Left lung (tissue), 14 donors: ENCODE measurements at places on chromosomes 1 and 21. TPM values are rescaled to one million over a fixed set of nuclear protein-coding genes. Genes with fewer than 3 reads are reported as not detected.

- peaks cover 3% of the 10 kb centered on the region for H3K36me3 ChIP-seq
- H3K4me1 ChIP-seq = peaks cover 12% of the 10 kb centered on the region
- peak overlapping the region; percentile 97 for H3K4me3 ChIP-seq
- no peaks in the 10 kb centered on the region for H3K27me3 ChIP-seq
- no peak for DNase-seq
Observed at GRCh38 chr1:204408074-204408507, 3.5 kb downstream of the PPP1R15B start.

DNA sequence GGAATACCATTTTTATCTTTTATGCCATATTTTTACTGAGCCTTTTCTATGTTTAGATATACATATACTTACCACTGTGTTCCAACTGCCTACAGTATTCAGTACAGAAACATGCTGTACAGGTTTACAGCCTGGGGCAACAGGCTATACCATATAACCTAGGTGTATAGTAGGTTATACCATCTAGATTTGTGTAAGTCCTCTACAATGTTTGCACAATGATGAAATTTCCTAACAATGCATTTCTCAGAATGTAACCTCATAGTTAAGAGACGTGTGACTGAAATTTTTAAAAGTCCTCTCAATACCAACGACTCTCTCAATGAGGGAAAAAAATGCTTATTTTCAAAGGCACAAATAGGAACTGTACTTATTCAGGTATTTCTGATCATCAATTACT, 21.7 kb downstream of the INTS7 start:
- H3K36me3 ChIP-seq = peaks cover 20% of the 10 kb centered on the region
- no peak overlapping the region for H3K4me3 ChIP-seq
- no peak overlapping the region for H3K27ac ChIP-seq
- no peaks in the 10 kb centered on the region for H3K4me1 ChIP-seq
- H3K27me3 ChIP-seq = no peaks in the 10 kb centered on the region
- DNase-seq = peak; percentile 37

DNA sequence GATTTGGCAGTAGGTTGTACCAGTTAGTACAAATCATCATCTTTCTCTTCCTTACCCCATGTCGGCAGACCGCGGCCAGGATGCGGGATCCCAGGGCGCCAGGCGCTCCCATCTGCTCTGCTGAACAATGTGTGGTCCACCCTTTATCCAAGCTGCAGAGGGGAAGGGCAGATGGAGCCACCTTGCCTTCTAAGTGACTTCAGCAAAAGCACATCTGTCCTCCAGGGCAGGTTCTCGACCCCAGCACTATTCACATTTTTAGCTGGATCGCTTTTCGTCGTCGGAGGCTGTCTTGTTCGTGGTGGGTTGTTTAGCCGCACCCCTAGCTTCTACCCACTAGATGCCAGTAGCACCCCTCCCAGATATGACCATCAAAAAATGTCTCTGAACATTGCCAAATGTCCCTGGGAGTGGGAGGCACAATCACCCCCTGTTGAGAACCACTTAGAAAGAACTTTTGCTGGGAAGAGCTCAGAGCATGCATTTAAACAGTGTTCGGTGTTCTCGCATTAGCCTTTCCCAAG, 58.1 kb upstream of the SIM2 start:
- H3K36me3 ChIP-seq = no peaks in the 10 kb centered on the region
- H3K4me3 ChIP-seq = no peak overlapping the region
- no peaks in the 10 kb centered on the region for H3K27me3 ChIP-seq
- DNase-seq = no peak

- H3K4me1 ChIP-seq = peaks cover 16% of the 10 kb centered on the region
- no peak overlapping the region for H3K27ac ChIP-seq
- no peak for DNase-seq
Observed at GRCh38 chr1:227546059-227546458, 17.3 kb upstream of the ZNF678 start.

- H3K27ac ChIP-seq = no peak overlapping the region
- no peaks in the 10 kb centered on the region for H3K4me1 ChIP-seq
- DNase-seq = no peak
- no peaks in the 10 kb centered on the region for H3K36me3 ChIP-seq
- H3K4me3 ChIP-seq = no peak overlapping the region
Observed at GRCh38 chr1:91226741-91227140, 177.9 kb downstream of the HFM1 start.

GRCh38 chr21:43274022-43274945, 105.5 kb downstream of the CRYAA start:
- peaks cover 39% of the 10 kb centered on the region for H3K27me3 ChIP-seq
- DNase-seq = no peak
- H3K27ac ChIP-seq = no peak overlapping the region

DNA sequence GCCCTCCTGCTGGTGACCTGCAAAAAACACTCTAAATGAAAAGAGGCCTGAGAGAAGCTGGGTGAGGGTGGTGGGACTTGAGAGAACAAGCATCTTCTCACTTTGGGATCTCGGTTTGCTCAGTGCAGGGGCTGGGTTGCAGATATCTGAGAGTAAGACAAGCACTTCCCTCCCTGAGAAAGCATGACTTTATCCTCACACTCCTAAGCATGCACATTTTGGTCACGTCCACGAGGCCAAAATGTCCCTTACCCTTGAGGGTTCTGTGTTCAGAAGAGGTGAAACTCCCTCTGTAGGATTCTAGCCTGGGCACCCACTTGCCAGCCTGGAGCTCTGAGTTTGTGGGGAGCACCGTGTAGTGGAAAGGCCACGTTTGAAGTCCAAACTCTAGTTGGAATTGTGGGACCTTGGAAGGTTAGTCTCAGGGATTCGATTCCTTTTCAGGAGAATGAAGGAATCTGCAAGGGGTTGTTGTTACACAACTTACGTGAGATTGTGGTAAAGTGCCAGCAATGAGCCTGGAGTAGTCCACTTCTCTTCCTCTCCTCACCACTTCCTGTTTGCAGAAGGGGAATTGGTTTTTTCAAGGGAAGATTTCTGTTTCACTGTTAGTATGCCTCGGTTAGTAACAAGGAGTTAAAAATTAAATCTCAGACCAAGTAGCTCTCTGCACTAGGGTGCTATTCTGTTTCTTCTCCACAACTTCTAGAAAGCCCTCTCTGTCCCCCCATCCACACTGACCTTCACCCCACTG, 3.0 kb downstream of the FCAMR start:
- H3K4me1 ChIP-seq = no peaks in the 10 kb centered on the region
- H3K4me3 ChIP-seq = no peak overlapping the region
- peaks cover 26% of the 10 kb centered on the region for H3K27me3 ChIP-seq
- DNase-seq = peak; percentile 52

DNA sequence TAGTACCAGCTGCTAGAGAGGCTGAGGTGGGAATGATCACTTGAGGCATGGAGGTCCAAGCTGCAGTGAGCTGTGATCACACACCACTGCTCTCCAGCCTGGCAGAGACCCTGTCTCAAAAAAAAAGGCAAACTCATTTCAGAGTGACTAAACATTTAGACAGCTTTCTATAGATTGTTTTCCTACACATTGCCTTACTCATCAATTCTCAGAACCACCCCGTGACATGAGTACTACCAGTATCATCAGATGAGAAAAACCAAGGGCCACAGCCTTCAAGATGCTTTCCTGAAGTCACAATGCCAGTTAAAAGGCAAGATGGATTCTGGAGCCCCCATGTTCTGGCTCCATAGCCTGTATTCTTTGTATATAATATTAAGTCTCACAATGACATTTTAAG, 22.4 kb upstream of the SMPDL3B start:
- H3K4me1 ChIP-seq = no peaks in the 10 kb centered on the region
- DNase-seq = no peak
- no peaks in the 10 kb centered on the region for H3K27me3 ChIP-seq
- no peak overlapping the region for H3K27ac ChIP-seq
- H3K36me3 ChIP-seq = no peaks in the 10 kb centered on the region

- no peaks in the 10 kb centered on the region for H3K4me1 ChIP-seq
- H3K4me3 ChIP-seq = no peak overlapping the region
- no peaks in the 10 kb centered on the region for H3K36me3 ChIP-seq
- no peak overlapping the region for H3K27ac ChIP-seq
- no peak for DNase-seq
- H3K27me3 ChIP-seq = no peaks in the 10 kb centered on the region
Observed at GRCh38 chr1:212037900-212038299, 2.4 kb downstream of the DTL start.

- H3K4me3 ChIP-seq = no peak overlapping the region
- DNase-seq = no peak
- H3K36me3 ChIP-seq = no peaks in the 10 kb centered on the region
Observed at GRCh38 chr1:175338387-175339135, 146.0 kb upstream of the KIAA0040 start.

DNA sequence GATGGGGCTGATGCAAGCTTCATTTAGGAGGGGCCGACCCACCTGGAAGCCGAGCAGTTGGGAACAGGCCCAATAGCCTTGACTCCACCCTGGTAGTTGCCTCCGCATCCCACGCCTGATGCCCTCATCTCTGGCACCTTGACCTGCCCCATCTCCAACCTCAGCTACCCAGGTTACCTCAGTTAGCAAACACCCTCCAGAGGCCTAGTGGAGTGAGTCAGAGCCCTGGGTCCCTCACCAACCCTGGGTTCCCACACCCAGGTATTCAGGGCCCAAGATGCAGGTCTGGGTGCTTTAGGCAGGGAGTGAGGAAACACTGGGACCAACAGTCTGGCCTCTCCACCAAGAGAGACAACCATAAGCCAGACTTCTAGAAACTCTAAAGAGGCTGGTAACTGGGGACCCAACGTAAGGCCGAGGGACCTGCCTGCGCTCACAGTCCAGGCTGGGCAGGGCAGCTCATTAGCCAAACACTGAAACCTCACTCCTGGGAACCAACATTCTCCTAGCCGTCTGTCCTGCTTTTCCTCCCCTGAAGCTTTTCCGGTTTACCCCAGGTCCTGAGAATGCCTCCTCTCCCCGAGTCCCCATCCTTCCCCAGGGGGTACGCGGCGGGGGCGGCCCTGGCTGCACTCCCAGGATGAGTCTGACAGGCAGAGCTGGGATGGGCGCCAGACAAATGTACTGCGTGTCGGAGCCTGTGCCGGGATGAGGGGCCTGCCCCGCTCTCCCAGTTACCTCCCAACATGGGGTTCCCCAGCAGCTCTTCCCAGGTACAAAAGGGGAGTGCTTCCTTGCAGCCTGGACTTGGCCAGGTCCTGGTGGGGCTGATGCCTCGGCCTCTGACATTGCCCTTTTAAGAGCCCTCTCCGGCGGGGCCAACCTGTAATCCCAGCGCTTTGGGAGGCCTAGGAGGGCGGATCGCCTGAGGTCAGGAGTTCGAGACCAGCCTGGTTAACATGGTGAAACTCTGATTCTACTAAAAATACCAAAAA, 8.9 kb upstream of the CELSR2 start:
- H3K36me3 ChIP-seq = peaks cover 10% of the 10 kb centered on the region
- H3K4me3 ChIP-seq = no peak overlapping the region
- no peak overlapping the region for H3K27ac ChIP-seq
- H3K27me3 ChIP-seq = no peaks in the 10 kb centered on the region

GRCh38 chr1:227257964-227258363, 60.3 kb downstream of the CDC42BPA start:
- no peak overlapping the region for H3K4me3 ChIP-seq
- H3K27ac ChIP-seq = no peak overlapping the region
- no peak for DNase-seq

GRCh38 chr21:43864962-43865539, at the start of gene AGPAT3:
Gene AGPAT3, plus strand, starts transcription at chr21:43865223. Its CDS starts 94,459 bp downstream, at chr21:43959682.
- H3K36me3 ChIP-seq = no peaks in the 10 kb centered on the region
- H3K4me1 ChIP-seq = peaks cover 47% of the 10 kb centered on the region
- peak within 1 kb of the TSS; percentile 59 for H3K4me3 ChIP-seq

GRCh38 chr1:38183096-38183495, 136.5 kb upstream of the POU3F1 start:
- no peaks in the 10 kb centered on the region for H3K36me3 ChIP-seq
- no peak overlapping the region for H3K27ac ChIP-seq
- H3K4me3 ChIP-seq = no peak overlapping the region
- DNase-seq = no peak
- no peaks in the 10 kb centered on the region for H3K27me3 ChIP-seq

GRCh38 chr1:92599184-92599583, 112.5 kb upstream of the GFI1 start:
- no peak overlapping the region for H3K27ac ChIP-seq
- no peaks in the 10 kb centered on the region for H3K36me3 ChIP-seq
- no peaks in the 10 kb centered on the region for H3K4me1 ChIP-seq
- no peaks in the 10 kb centered on the region for H3K27me3 ChIP-seq
- no peak for DNase-seq

- H3K27me3 ChIP-seq = no peaks in the 10 kb centered on the region
- DNase-seq = no peak
- no peaks in the 10 kb centered on the region for H3K36me3 ChIP-seq
- H3K27ac ChIP-seq = no peak overlapping the region
- H3K4me1 ChIP-seq = no peaks in the 10 kb centered on the region
Observed at GRCh38 chr1:115275216-115275615, 62.8 kb downstream of the NGF start.

- H3K36me3 ChIP-seq = no peaks in the 10 kb centered on the region
- no peaks in the 10 kb centered on the region for H3K4me1 ChIP-seq
- no peaks in the 10 kb centered on the region for H3K27me3 ChIP-seq
- H3K4me3 ChIP-seq = no peak overlapping the region
- no peak for DNase-seq
Observed at GRCh38 chr1:35220976-35221375, 28.0 kb upstream of the SFPQ start.

- H3K27me3 ChIP-seq = no peaks in the 10 kb centered on the region
- no peaks in the 10 kb centered on the region for H3K36me3 ChIP-seq
- H3K4me1 ChIP-seq = peaks cover 11% of the 10 kb centered on the region
- H3K27ac ChIP-seq = no peak overlapping the region
- DNase-seq = no peak
Observed at GRCh38 chr1:77594366-77595112, 87.9 kb downstream of the ZZZ3 start.

DNA sequence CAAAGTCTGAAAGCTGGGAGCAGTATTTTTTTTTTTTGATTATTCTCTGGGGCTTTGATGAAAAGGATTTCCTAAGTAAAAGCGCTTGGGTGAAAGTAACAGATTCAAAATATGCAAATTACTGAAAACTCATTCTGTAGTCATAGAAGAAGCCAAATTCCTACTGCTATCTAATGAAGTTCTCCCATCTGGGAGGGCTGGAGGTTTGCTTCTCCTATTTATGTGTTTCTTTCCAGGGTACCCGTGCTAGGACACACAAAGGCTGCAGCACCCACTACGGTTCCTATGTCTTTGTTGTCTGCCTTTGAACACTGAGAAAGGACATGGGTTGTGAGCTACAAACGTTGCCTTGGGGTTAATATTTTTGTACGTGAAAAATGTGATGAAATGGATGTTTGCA, 324.7 kb upstream of the KAZN start:
- no peaks in the 10 kb centered on the region for H3K36me3 ChIP-seq
- no peak overlapping the region for H3K27ac ChIP-seq
- H3K4me3 ChIP-seq = no peak overlapping the region
- H3K4me1 ChIP-seq = no peaks in the 10 kb centered on the region

Gene SAMD13
- 1.1 TPM for total RNA-seq

Gene DNAJC6
- total RNA-seq = 3.8 TPM

Gene LENEP
- total RNA-seq = 0.52 TPM

Gene TRIM17
- 1.3 TPM for total RNA-seq

Gene CLCA4
- not detected for total RNA-seq

Gene S100B
- total RNA-seq = 2.3 TPM

Gene CA6
- not detected for total RNA-seq

Gene PHGDH
- total RNA-seq = 31.9 TPM

Gene WNT2B
- 4.5 TPM for total RNA-seq

Gene PLA2G2C
- total RNA-seq = not detected

Gene FAM177B
- not detected for total RNA-seq

Gene PGBD5
- total RNA-seq = 10.1 TPM
